WTC11 (cell line): ENCODE measurements at places on chromosomes 2 and 18. TPM values are rescaled to one million over a fixed set of nuclear protein-coding genes. Genes with fewer than 3 reads are reported as not detected.

GRCh38 chr2:152092095-152092494, 6.7 kb downstream of the CACNB4 start:
- no peak for DNase-seq

Gene HK2
- 61.6 to 74.5 TPM (median 73.9 TPM) in 3 replicates for total RNA-seq

DNA sequence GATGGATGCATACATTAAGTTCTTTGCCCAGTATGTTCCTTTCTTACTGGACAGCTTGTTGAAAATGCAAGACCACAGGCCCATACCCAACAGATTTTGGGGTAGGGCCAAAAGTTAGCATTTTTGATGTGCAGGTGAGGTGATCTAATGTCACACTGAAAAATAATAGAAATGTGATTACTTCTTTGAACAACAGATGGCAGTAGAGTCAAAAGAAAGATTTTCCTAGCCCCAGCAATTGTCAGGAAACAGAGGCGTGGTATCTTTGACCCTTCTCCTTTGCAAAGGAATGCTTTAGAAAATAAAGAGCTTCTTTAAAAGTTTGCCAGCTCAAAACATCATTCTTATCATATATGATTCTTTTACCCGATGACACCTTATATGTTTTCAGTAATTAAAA, 343.6 kb upstream of the SYT4 start:
- DNase-seq = no peak

Gene RAD51AP2
- total RNA-seq = 0.26 to 0.37 TPM (median 0.30 TPM) in 3 replicates

Gene DNAJC5G
- total RNA-seq = 0.18 to 0.44 TPM (median 0.34 TPM) in 3 replicates

Gene KRTCAP3
- total RNA-seq = 41.9 to 50.0 TPM (median 49.2 TPM) in 3 replicates
